ENCODE measurements at places on chromosomes 6 and 20.

GRCh38 chr6:69887714-69888345 lies 21.5 kb downstream of the COL19A1 start:
- no peak overlapping the region for H3K4me3 ChIP-seq
- no peak overlapping the region for H3K27ac ChIP-seq
- no peak for DNase-seq
- no peaks in the 10 kb centered on the region for H3K4me1 ChIP-seq

- peaks cover 64% of the 10 kb centered on the region for H3K27me3 ChIP-seq
- no peak for DNase-seq
- peaks cover 3% of the 10 kb centered on the region for H3K36me3 ChIP-seq
- peaks cover 21% of the 10 kb centered on the region for H3K4me1 ChIP-seq
- no peak overlapping the region for H3K27ac ChIP-seq
Observed at GRCh38 chr20:3674447-3674846, 7.4 kb downstream of the ADAM33 start.

GRCh38 chr6:15299430-15300131 lies 53.7 kb downstream of the JARID2 start:
- DNase-seq, result peak; percentile 34
- peak overlapping the region; percentile 21 for H3K27ac ChIP-seq
- H3K4me1 ChIP-seq, result peaks cover 62% of the 10 kb centered on the region
- H3K36me3 ChIP-seq, result peaks cover 3% of the 10 kb centered on the region

- peaks cover 6% of the 10 kb centered on the region for H3K27me3 ChIP-seq
- no peaks in the 10 kb centered on the region for H3K36me3 ChIP-seq
- DNase-seq, result no peak
- H3K4me3 ChIP-seq, result no peak overlapping the region
Observed at GRCh38 chr6:160737934-160738333, 35.9 kb downstream of the PLG start.

DNA sequence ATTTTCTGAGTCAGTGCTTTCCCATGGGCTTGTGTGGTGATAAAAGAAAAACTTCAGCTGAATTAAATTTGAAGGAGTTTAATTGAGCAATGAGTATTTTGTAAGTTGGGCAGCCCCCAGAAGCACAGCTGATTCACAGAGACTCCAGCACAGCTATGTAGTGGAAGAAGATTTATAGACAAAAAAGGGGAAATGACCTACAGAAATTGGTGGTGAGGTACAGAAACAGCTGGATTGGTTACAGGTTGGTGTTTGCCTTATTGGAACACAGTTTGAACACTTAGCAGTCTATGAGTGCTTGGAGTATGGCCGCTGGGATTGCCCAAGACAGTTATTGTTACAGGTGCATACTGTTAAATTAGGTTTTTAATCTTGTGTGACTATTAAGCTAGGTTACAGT lies 96.9 kb upstream of the PTPRK start:
- no peak for DNase-seq
- H3K36me3 ChIP-seq, result no peaks in the 10 kb centered on the region
- no peaks in the 10 kb centered on the region for H3K4me1 ChIP-seq
- no peak overlapping the region for H3K27ac ChIP-seq
- no peak overlapping the region for H3K4me3 ChIP-seq

DNA sequence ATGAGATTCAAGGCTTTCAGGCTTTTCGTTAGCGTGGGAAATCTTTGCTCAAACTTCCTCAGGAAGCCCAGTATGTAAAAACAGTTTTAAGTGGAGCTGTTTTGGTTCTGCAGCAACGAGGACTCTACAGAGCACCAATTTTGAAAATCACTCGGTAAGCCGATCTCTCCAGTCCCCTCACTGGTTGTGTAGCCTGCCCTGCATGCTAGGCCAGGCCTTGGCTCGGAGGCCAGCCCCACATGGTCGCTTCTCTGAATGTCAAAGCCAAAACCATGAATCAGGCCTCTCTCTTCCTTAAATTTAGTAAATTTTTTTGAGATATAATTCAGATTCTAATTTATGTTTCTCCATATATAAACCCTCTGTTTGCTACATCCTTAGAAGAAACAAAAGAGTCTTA lies 108.0 kb downstream of the CHD6 start:
- peak overlapping the region; percentile 20 for H3K27ac ChIP-seq
- H3K36me3 ChIP-seq, result peaks cover 28% of the 10 kb centered on the region
- no peak for DNase-seq
- H3K4me3 ChIP-seq, result no peak overlapping the region

DNA sequence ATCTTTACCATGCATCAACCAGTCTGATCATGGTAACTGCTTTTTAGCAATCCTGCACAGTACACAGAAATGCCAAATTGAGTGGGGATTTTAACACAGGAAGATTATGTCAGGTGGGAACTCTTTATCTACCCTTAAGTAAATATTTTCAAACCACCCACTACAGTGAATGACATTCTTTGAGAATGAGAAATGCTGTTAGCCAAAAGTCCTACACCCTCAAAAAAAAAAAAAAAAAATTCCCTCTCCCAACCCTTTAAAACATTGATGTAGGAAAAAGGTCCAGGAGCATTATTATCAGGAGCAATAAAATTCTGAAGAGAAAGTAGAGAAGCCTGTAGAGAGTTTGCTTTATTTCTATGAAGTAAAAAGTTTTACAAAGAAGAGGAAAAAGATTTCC lies 307.2 kb upstream of the THEMIS start:
- DNase-seq, result no peak
- H3K27ac ChIP-seq, result no peak overlapping the region
- no peaks in the 10 kb centered on the region for H3K36me3 ChIP-seq
- no peaks in the 10 kb centered on the region for H3K4me1 ChIP-seq

DNA sequence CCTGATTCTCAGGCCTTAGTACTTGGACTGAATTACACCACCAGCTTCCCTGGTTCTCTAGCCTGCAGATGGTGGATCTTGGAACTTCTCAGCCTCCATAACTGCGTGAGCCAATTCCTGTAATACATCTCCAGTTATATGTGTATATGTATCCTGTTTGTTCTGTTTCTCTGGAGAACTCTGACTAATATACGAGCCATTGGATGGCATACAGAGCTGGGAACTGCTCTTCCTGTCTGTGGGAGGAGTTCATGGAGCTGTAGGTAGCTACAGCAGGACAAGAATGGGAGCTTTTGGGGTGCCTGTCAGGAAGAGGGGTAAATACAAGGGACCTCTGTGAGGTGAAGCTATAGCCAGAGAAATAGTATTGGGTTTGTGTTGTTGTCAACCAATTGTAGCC lies 41.2 kb downstream of the TMEM14A start:
- H3K27me3 ChIP-seq, result peaks cover 16% of the 10 kb centered on the region
- no peaks in the 10 kb centered on the region for H3K36me3 ChIP-seq
- H3K4me3 ChIP-seq, result no peak overlapping the region
- DNase-seq, result no peak
- no peaks in the 10 kb centered on the region for H3K4me1 ChIP-seq

DNA sequence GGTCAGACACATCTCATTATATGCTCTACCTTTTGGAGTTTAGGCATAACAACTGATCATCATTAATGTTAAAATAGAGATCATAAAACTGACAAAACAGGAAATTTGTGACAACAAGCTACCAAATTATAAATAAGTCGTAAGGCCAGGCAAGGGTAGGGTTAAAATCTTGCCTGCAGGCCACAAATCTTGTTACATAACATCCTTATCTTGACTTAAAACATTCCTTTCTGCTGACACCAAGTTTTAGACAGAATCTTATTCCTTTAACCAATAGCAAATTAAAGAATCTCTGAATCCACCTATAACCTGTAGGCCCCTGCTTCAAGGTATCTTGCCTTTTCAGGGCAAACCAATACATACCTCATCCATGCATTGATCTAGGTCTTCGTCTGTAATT lies 32.5 kb upstream of the NKAIN2 start:
- H3K27me3 ChIP-seq, result no peaks in the 10 kb centered on the region
- H3K4me3 ChIP-seq, result no peak overlapping the region
- no peaks in the 10 kb centered on the region for H3K36me3 ChIP-seq
- no peak for DNase-seq

GRCh38 chr20:60170116-60170515 lies 211.9 kb downstream of the CDH26 start:
- no peak for DNase-seq
- H3K36me3 ChIP-seq, result peaks cover 3% of the 10 kb centered on the region
- no peak overlapping the region for H3K4me3 ChIP-seq
- H3K4me1 ChIP-seq, result no peaks in the 10 kb centered on the region

GRCh38 chr20:3818155-3819151 lies 1.9 kb upstream of the AP5S1 start:
- no peaks in the 10 kb centered on the region for H3K27me3 ChIP-seq
- peak overlapping the region; percentile 98 for H3K27ac ChIP-seq
- peak overlapping the region; percentile 88 for H3K4me3 ChIP-seq
- peaks cover 53% of the 10 kb centered on the region for H3K4me1 ChIP-seq
